ENCODE measurements at places on chromosomes 7 and 10.

- no peak for DNase-seq
These were observed 95.4 kb downstream of the HGF start for GRCh38 chr7:81674431-81674830.

GRCh38 chr7:138033241-138033640 is 31.4 kb upstream of the CREB3L2 start:
- no peak for DNase-seq

- peak; percentile 9 for DNase-seq
These were observed 2.1 kb upstream of the GPRIN2 start for GRCh38 chr10:46558392-46559185.

DNA sequence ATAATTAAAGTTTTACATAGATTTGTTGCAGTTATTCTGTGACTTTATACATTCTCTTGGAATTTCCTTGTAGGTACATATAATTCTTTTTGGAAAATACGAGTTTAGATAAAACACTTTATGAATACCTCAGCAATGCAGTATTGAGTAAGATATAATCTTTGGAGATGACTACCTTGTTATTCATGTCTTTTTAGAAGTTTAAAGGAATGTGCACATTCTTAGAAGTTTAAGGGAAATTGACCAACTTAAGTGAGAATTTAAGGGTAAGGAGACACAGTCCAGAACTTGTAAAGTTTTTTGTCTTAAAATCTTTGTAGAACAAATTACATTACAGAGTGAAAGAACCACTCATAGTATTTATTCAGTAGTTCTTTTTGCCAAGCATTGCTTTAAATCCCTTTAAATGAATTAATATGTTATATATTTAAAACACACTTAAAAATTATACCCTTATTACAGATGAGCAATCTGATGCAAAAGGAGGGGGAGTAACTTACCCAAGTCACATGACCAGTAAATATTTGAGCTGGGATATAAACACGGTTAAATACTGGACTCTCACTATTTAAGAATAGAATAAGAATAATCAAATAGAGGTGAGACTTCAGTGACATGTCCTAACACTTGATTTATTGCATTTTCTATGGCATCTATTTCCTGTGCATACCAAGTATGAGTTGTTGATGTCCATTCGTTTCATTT is 139.5 kb upstream of the FERD3L start:
- no peak for DNase-seq

All from activated naive CD4-positive, alpha-beta T cell treated with anti-CD3 and anti-CD28 coated beads, Interleukin-2, amount 50 U/mL, for 16 hours (primary cell).